Activated CD4-positive, alpha-beta memory T cell treated with anti-CD3 and anti-CD28 coated beads for 36 hours (primary cell): ENCODE measurements at places on chromosomes 16 and 17. TPM values are rescaled to one million over a fixed set of nuclear protein-coding genes. Genes with fewer than 3 reads are reported as not detected.

- no peak for DNase-seq
- H3K4me1 ChIP-seq: no peaks in the 10 kb centered on the region
- H3K27ac ChIP-seq: no peak overlapping the region
- H3K27me3 ChIP-seq: peaks cover 5% of the 10 kb centered on the region
These were observed 75.4 kb downstream of the IRX3 start for GRCh38 chr16:54211203-54211602.

DNA sequence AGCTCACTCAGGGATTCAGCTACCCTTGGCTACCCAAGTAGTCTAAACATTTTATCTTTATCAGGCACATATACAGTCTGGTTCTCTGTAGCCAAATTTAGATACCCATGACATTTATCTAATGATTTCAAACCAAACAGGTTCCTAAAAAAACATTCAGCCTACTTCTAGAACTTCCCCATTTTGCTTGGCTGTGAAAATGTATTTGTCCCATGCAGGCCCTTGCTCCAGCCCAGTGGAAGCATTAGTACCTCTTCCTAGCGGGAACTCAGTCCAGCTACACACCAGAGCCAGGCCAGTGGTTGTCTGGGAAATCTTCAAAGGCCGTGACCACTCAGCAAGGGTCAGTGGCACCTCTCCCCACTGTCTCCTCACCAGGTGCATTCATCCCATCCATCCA, 26.2 kb upstream of the NAGLU start:
- H3K36me3 ChIP-seq: no peaks in the 10 kb centered on the region
- H3K27me3 ChIP-seq: no peaks in the 10 kb centered on the region
- no peak overlapping the region for H3K27ac ChIP-seq
- H3K4me3 ChIP-seq: no peak overlapping the region
- DNase-seq: no peak

GRCh38 chr16:73319737-73320136, 271.8 kb upstream of the ZFHX3 start:
- DNase-seq: no peak
- no peak overlapping the region for H3K27ac ChIP-seq
- H3K36me3 ChIP-seq: no peaks in the 10 kb centered on the region
- no peak overlapping the region for H3K4me3 ChIP-seq
- no peaks in the 10 kb centered on the region for H3K4me1 ChIP-seq
- H3K27me3 ChIP-seq: no peaks in the 10 kb centered on the region

DNA sequence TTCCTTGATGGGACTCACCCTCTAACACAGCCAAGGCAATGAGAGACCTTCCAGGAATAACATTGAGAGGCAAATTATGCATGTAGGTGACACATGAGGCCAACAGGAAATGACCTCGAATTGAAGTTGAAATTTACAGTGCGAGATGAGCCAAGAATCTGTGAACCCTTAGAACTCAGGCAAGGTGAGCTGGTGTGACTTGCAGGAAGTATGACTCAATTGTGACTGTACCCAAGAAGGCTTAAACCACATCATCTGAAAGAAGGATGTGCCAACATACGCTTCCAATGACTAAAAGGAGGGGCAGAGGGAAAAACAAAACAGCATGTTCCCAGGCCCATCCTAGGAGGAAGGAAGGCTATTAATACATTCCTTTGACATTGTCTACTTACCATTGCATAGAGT, 44.8 kb downstream of the PITPNC1 start:
- peaks cover 74% of the 10 kb centered on the region for H3K4me1 ChIP-seq
- H3K36me3 ChIP-seq: peaks cover 4% of the 10 kb centered on the region
- peak overlapping the region; percentile 91 for H3K27ac ChIP-seq

- no peaks in the 10 kb centered on the region for H3K27me3 ChIP-seq
- H3K36me3 ChIP-seq: peaks cover 3% of the 10 kb centered on the region
- H3K4me1 ChIP-seq: peaks cover 2% of the 10 kb centered on the region
These were observed 3.4 kb upstream of the SSH2 start for GRCh38 chr17:29933379-29933778.

DNA sequence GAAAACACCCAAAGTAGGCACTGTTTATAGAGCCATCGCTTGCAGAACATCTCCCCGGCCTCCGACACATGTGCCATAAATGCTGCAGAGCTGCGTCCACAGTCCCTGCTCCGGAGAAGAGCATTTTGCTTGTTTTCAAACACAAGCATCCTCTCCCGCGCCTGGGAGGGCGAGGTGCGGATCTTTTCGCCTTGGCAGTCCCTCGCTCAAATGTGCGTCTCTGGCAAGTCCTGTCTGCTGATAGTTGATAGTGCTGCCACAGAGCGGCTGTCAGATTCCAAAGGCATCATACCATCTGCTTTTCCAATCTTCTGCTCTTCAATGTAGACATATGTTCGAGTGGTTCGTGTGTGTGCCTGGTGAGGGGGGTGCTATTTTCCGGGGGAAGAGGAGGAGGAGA, 603.7 kb downstream of the MAF start:
- H3K27me3 ChIP-seq: no peaks in the 10 kb centered on the region
- H3K36me3 ChIP-seq: peaks cover under 1% of the 10 kb centered on the region

DNA sequence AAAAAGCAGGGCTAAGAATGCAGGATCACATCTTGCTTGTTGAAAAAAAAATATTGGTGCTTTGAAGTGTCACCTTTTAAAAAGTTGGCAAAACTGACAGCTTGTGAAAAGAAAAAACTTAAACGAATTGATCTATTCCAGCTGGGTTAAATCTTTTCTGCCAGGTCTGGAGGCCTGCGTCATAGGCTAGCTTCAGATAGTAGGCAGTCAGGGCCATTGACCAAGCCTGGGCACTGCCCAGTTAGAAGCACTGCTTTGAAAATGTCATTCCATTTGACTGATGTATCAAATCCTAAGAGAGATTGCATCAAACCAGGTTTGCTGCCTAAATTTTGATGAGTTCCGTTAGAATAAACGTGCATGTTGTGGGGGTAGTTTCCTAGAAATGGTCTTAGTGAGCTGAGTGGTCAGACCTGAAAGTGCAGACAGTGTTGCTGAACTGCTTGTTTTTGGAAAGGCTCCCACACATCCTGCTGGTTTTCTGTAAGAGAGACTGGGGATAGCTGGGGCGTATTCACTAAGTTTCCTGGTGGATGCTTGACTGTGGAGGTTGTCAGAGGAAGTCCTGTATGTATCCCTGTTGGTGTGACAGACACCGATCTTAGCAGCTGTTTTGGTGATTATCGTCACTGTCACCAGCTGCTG, 38.8 kb downstream of the NUP88 start:
- peaks cover 3% of the 10 kb centered on the region for H3K4me1 ChIP-seq
- no peaks in the 10 kb centered on the region for H3K27me3 ChIP-seq
- peak overlapping the region; percentile 38 for H3K27ac ChIP-seq
- H3K4me3 ChIP-seq: no peak overlapping the region
- DNase-seq: no peak
- peaks cover 64% of the 10 kb centered on the region for H3K36me3 ChIP-seq

DNA sequence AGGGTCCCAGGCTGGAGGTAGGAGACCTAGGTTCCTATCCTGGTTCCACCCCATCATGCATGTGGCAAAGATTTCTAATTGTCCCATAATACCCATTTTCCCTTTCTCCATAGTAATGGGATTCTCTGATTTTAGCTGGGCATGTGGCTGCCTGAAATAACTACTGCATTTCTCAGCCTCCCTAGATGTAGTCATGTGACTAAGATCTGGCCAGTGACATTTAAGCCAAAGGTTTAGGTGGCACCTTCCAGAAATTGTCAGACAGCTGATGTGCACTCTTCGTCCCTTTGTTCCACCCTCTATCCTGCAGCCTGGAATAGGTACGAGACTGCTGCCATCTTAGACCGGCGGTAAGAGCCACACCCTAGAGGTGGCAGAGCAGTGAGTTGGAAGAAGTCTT, 8.2 kb downstream of the NXPH3 start:
- no peak for DNase-seq
- H3K4me3 ChIP-seq: no peak overlapping the region
- H3K4me1 ChIP-seq: no peaks in the 10 kb centered on the region
- no peaks in the 10 kb centered on the region for H3K36me3 ChIP-seq
- H3K27me3 ChIP-seq: peaks cover 2% of the 10 kb centered on the region
- H3K27ac ChIP-seq: no peak overlapping the region

GRCh38 chr16:71873199-71873598, 10.8 kb downstream of the ZNF821 start:
- H3K27ac ChIP-seq: peak overlapping the region; percentile 28
- peaks cover 30% of the 10 kb centered on the region for H3K4me1 ChIP-seq
- H3K36me3 ChIP-seq: peaks cover 11% of the 10 kb centered on the region
- no peak overlapping the region for H3K4me3 ChIP-seq

DNA sequence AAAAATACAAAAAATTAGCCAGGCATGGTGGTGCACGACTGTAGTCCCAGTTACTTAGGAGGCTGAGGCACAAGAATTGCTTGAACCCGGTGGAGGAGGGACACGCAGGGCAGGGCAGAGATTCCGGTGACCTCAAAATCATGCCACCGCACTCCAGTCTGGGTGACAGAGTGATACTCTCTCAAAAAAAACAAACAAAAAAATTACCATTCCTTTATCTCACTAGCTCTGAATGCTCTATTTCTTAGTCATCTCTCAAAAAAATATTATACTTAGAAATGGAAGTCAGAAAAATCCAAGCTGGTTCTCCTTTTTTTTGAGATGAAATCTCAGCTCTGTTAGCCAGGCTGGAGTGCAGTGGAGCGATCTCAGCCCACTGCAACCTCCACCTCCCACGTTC, 40.8 kb downstream of the SPOP start:
- no peak overlapping the region for H3K4me3 ChIP-seq
- peak overlapping the region; percentile 42 for H3K27ac ChIP-seq
- H3K36me3 ChIP-seq: peaks cover 12% of the 10 kb centered on the region
- H3K27me3 ChIP-seq: no peaks in the 10 kb centered on the region

- H3K27me3 ChIP-seq: peaks cover 4% of the 10 kb centered on the region
- DNase-seq: no peak
- no peak overlapping the region for H3K27ac ChIP-seq
- H3K4me1 ChIP-seq: no peaks in the 10 kb centered on the region
These were observed 16.7 kb upstream of the C16orf78 start for GRCh38 chr16:49356728-49357488.

GRCh38 chr16:19142939-19143598, 25.0 kb upstream of the SYT17 start:
- H3K4me1 ChIP-seq: no peaks in the 10 kb centered on the region
- no peaks in the 10 kb centered on the region for H3K36me3 ChIP-seq
- DNase-seq: no peak
- H3K27ac ChIP-seq: no peak overlapping the region

GRCh38 chr16:60246086-60246485, 1512.0 kb upstream of the GOT2 start:
- H3K4me3 ChIP-seq: no peak overlapping the region
- H3K36me3 ChIP-seq: no peaks in the 10 kb centered on the region
- H3K27ac ChIP-seq: no peak overlapping the region
- no peaks in the 10 kb centered on the region for H3K4me1 ChIP-seq

GRCh38 chr17:78969865-78970264, 9.9 kb downstream of the LGALS3BP start:
- DNase-seq: no peak
- no peaks in the 10 kb centered on the region for H3K27me3 ChIP-seq
- no peak overlapping the region for H3K4me3 ChIP-seq
- H3K4me1 ChIP-seq: peaks cover 6% of the 10 kb centered on the region
- H3K36me3 ChIP-seq: no peaks in the 10 kb centered on the region

DNA sequence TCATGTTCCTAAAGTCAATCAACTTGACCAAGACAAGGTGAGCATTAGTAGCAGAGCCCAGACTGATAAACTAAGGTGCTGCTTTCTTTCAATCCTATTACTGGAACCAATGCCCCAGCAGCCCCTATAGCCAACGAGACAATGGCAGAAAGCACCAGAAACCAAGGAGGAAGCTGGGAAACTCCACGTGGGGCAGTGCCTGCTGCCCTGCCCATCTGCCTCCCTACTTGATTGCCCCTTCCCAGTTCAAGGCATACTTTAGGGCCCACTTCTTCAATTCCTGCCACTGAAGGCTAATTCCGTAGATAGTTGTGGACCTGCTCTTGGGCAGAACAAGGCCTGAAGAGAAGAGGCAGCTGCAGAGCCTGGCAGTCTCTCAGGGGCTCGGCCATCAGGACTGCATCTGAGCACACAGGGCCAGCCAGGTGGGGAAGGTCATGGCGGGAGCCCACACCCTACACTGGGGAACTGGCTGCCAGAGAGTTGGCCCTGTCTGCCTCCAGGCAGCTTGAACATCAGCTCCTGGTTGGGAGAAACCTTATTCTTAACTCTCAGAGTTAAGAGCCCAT, 30.9 kb downstream of the WSB1 start:
- no peaks in the 10 kb centered on the region for H3K36me3 ChIP-seq
- H3K4me3 ChIP-seq: no peak overlapping the region
- no peaks in the 10 kb centered on the region for H3K27me3 ChIP-seq

- no peak for DNase-seq
- peak overlapping the region; percentile 81 for H3K27ac ChIP-seq
- H3K4me3 ChIP-seq: no peak overlapping the region
- H3K27me3 ChIP-seq: no peaks in the 10 kb centered on the region
- H3K4me1 ChIP-seq: peaks cover 34% of the 10 kb centered on the region
These were observed 26.3 kb upstream of the METRNL start for GRCh38 chr17:83053021-83053681.

GRCh38 chr17:80422276-80422675, 7.3 kb downstream of the ENDOV start:
- no peak for DNase-seq
- no peaks in the 10 kb centered on the region for H3K36me3 ChIP-seq
- no peak overlapping the region for H3K27ac ChIP-seq
- H3K27me3 ChIP-seq: no peaks in the 10 kb centered on the region

- no peaks in the 10 kb centered on the region for H3K27me3 ChIP-seq
- no peaks in the 10 kb centered on the region for H3K36me3 ChIP-seq
- H3K27ac ChIP-seq: no peak overlapping the region
These were observed 506.2 kb upstream of the ZFHX3 start for GRCh38 chr16:73553941-73554660.

- H3K36me3 ChIP-seq: no peaks in the 10 kb centered on the region
- no peak overlapping the region for H3K27ac ChIP-seq
- H3K27me3 ChIP-seq: peaks cover 2% of the 10 kb centered on the region
- DNase-seq: no peak
These were observed 41.2 kb upstream of the RHOT1 start for GRCh38 chr17:32100971-32101631.

DNA sequence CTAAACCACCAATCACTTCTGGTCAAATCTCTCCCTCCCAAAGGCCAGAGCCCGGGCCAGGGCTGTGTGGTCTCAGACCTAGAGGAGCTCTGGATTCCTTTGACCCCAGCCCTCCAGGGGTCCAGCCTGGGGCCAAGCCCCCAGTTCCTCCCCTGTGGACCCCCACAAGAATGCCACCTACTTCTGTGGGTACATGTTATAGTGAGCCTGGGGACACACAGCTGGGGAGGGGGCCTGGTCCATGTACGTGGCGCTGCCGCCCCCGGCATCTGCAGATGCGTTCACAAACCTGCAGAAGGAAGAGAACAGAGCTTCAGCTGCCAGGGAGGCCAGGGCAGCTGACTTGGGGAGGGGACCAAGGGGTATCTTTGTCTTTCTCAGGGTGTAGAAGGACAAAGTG, 7.9 kb upstream of the GHDC start:
- H3K4me3 ChIP-seq: no peak overlapping the region
- no peak overlapping the region for H3K27ac ChIP-seq
- H3K4me1 ChIP-seq: no peaks in the 10 kb centered on the region
- peaks cover 49% of the 10 kb centered on the region for H3K36me3 ChIP-seq

Gene PRDM7
- not detected for total RNA-seq

Gene ZPBP2
- 0.61 TPM for total RNA-seq

Gene BCO1
- total RNA-seq: not detected

Gene CCL5
- total RNA-seq: 133 TPM

Gene ACTG1
- total RNA-seq: 3,773 TPM

Gene CHAD
- total RNA-seq: not detected

Gene GUCY2D
- total RNA-seq: not detected

Gene HLF
- 3.5 TPM for total RNA-seq

Gene HEATR9
- total RNA-seq: 0.24 TPM
